ENCODE measurements at places on chromosomes 16 and 17.

DNA sequence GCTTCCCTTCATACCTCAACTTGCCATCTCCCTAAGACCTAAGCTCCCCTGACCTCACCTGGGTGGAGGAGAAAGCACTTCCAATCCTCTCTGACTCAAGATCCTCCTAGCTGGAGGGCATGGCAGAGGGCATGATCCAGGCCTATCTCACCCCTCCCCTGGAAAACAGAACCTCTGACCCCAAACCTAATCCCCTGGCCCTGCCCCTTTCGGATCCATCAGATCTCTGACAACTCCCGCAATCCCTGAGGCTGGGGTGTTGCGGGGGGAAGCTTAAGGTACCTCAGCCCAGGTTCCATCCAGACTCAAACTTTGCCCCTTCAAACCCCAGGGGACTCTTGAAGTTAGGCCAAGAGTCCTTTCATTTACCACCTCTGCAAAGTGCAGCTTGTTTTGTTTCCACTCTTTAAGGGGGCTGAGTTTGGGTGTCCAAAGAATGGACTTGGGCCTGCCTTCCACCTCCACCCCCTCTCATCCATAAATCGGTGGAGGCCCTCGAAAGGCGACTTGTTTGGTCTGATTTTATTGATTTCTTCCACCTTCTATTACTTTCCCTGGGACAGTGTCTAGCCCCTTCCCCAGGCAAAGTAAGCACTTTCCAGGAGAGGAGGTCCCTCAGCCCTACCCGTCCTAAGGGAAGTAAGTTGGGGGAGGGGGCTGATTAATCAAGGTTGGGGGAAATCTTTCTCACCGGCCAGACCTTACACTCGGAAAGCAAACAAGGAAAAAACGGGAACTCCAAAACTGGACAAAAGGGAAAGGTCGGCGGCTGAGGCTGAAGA, 2.6 kb downstream of the EPOP start:
- no peak for DNase-seq

- DNase-seq: no peak
Measured at GRCh38 chr16:70705056-70705455, 19.2 kb upstream of the MTSS2 start.

GRCh38 chr16:89706518-89707260, 5.2 kb upstream of the SPATA2L start:
- DNase-seq: no peak

DNA sequence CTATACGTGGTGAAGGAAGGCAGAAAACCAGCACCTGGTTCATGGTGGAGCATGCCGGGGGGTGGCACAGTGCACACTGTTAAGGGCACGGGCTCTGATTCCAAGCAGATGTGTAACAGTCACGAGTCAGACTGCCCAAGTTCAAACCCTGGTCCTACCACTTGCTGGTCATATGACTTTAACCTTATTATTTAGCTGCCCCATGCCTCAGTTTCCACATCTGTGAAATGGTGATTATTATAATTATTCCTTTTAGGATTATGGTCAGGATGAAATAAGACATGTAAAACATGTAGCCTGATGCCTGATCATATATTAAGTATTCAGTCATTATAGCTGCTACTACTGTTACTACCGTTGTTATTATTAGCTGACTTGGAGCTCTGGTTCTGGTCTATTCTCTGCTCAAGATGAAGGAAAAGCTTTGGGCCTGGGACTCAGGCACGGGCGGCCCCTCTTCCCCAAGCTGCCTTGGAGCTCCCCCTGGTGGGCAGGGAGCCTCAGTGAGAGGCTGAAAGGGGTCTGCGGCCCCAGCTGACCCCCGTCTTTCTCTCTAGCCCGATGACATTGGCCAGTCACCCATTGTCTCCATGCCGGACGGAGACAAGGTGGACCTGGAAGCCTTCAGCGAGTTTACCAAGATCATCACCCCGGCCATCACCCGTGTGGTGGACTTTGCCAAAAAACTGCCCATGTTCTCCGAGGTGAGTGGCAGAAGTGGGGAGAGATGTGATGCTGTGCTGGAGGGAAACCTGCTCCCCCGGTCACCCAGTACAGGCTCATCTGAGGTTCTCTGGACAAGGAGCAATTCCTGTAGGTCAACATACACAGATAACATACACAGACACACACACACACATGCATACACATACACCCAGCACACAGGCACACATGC, 14.0 kb downstream of the NR1D1 start:
- DNase-seq: no peak

- DNase-seq: no peak
Measured at GRCh38 chr17:611202-611601, 103.4 kb downstream of the VPS53 start.

DNA sequence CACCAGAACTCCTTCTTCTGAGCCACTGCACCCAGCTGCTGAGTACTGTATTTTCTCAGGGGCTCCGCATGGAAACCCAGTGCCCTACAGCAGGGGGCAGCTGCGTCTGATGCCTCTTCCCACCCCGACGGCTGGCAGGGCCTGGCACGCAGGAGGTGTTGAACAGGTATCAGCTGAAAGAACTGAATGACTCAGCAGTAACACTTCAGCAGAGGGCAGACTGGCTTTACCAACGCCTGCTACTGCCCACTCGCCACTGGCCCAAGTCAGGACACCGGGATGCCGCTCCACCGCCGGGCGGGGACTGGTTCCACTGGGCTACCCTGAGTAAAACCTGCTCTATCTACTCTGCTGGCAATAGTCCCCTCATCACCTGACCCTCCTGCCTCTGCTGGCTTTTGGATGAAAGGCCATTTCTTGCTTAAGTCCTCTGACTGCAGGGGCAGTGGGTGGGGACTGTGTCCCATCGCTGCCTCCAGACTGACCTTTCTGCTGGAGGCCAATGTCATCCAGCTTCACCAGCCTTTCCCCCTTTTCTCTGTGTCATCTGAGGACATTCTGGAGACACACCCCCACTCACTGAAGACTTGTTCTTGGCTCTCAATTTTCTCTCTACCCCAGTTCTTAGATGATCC, 100.4 kb upstream of the FA2H start:
- DNase-seq: no peak
